Spleen (tissue), 13 donors: ENCODE measurements at places on chromosomes 1 and 21. TPM values are rescaled to one million over a fixed set of nuclear protein-coding genes. Genes with fewer than 3 reads are reported as not detected.

The PPOX gene
- 25.5 TPM for total RNA-seq

DNA sequence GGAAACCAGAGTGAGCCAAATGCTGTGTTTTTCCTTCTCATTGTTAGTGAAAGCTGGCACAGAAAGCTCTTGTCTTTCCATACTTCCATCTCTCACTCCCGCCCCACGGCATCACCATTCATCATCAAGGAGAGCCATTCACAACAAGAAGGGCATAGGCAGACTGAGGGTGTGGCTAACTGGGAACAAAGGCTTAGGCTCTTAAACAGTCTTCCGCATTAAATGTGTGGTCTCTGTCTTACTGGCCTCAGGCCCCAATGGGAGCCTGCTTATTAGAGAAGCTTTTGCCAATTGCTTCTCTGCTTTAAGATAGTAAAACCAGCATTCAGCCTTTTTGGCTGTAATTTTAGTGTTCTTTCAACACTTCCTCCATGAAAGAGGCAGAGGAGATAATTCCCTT is 51.4 kb downstream of the TNFSF18 start:
- no peak for DNase-seq

The PLEKHG5 gene
- 34.7 TPM for total RNA-seq

GRCh38 chr1:112506306-112506705 is 2.5 kb upstream of the WNT2B start:
- DNase-seq: no peak

- DNase-seq: no peak
These were observed 68.3 kb downstream of the DHRS3 start for GRCh38 chr1:12549460-12550349.

The REN gene
- not detected for total RNA-seq

GRCh38 chr1:85220756-85221201 is 20.0 kb upstream of the SYDE2 start:
- no peak for DNase-seq

The GPR153 gene
- total RNA-seq: 12.9 TPM

GRCh38 chr1:168362991-168363390 is 82.3 kb downstream of the TBX19 start:
- DNase-seq: no peak

The CD2 gene
- 38.2 TPM for total RNA-seq

DNA sequence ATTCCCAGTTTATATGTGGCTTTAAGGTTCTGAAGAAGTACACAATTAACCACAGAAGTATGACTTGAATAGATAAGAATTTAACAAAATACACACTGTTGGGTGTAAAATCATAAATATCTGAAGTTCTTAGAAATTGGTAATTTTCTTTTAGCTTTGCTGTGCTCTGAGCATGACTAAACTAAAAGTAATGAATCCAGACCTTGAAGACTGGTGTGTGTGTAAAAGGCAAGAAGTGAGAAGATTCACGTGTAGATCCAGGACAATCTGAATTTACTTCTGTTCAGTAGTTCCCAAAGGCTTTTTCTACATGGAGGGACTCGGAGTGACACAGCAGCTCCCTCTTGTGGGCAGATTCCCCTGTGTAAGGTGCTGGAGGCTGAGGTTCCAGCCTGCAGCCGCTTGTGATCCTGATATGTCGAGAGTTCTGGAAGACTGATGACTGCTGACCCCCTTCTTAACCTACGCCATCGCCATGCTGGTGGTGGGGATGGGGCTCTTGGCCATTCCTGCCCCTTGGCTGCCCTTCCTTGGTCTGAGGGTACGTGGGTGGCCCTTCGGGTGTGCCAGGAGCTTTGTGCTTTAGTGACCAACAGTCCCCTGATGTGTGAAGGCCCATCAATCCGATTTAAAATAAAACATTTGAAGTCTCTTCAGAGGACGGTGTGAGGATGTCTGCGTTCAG is 62.7 kb downstream of the ADARB1 start:
- DNase-seq: peak; percentile 89

DNA sequence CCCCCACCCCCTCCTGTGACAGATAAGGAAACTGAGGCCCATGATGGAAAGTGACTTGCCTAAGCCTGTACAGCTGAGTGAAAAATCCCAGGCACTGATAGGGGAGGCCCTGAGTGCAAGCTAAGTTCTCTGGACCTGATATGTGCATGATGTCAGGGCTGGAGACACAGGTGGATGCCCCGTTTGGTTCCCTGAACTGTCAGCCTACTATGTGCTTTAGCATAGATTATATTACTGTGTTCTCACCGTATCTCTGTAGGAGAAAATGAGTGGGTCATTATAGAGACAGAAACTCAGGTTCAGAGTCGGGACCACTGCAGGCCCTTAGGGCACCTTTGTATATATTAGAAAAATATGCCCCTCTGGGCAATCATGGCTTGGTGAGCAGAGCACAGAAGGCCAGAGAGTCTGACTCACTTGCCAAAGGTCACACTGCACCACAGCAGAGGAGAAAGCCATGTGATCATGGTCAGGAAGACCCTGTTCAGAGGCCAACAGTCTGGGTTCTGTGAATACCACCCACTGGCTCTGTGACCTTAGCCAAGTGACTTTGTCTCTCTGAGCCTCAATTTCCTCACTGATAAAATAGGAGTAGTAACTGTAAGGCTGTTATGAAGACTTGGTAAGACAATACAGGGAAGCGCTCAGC is 145.8 kb upstream of the WNT4 start:
- DNase-seq: no peak

DNA sequence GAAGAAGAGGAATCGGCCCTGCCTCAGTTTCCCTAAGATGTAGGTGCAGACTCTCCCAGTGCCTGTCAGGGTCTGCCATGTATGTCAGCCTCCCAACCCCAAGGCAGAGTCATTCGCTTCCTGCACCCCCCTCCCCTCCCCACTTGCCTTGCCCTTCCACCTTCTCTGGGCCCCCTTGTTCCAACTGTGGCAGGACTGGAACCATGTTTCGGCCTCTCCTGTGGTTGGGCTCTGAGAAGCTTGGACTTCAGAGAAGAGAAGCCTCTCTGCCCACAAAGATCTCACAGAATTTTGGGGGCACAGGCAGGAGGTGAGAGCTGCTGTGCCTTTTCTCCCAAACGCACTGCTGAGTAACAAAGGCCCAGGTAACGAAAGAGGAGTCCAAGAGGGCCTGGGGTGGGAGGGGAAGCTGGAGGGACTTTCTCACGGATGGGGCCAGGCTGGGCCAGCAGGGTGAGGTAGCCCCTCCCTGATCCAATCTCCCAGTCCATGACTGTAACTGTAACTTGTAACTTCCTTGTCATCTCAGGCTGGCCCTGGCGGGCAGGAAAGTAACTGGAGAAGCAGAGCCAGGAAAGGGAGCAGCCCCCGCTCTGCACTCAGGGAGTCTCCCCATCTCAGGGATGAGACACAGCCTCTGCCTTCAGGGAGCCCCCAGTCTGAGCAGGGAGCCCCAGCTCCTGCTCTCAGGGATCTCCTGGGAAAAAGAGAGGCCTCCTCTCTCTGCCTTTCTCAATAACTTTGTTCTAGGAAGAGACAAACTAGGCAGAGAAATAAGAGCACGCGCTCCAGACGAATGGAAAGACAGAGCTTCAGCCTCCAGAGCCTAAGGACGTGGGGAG is 11.3 kb downstream of the CRABP2 start:
- no peak for DNase-seq

The PARK7 gene
- 93.5 TPM for total RNA-seq

GRCh38 chr1:92404661-92405060 is 82.1 kb downstream of the GFI1 start:
- DNase-seq: no peak

The LCA5L gene
- total RNA-seq: 0.66 TPM

DNA sequence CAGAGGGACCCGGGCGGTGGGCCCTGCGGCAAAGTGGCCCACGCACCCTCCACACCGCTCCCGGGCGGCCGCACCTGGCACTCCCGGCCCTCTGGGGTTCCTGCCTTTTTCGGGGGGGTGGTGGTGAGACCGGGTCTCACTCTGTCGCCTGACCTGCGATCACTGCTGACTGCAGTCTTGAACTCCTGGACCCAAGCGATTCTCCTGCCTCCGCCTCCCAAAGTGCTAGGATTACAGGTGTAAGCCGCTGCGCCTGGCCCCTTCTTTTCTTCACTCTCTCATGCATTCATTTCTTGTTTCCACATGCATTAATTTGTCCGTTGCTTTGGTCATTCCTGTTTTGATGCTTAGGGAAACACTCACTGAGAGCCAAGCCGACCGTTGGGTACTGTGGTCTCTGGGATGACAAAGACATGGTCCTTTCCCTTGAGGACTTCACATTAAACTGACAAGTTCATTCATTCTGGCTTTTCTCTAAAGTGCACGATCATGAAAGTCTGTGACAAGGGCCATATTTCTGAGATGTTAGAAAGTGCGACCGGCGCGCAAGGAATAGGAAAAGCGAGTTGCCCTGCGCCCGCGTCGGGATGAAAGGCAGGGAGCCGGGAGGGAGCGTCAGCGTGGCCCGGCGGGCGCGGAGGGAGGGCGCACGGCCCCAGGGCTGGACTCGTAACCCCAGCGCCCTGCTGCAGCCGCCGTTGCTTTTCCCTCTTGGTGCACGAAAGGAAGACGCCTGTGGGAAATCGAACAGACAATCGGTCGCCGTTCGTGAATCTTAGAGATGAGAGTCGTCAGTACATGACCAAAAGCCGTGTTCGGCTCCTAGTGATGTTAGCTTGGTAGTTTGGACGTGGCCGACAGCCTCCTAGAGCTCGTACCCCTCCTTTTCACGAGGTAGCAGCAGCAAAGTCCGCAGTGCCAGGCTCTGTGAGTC is 1.0 kb upstream of the MCOLN2 start:
- peak; percentile 75 for DNase-seq

The CAPN8 gene
- total RNA-seq: not detected

The MOV10 gene
- total RNA-seq: 82.7 TPM

The KCNJ9 gene
- total RNA-seq: not detected

GRCh38 chr1:199585392-199585791 is 442.1 kb upstream of the NR5A2 start:
- no peak for DNase-seq

- DNase-seq: no peak
These were observed 19.2 kb upstream of the DEPDC1 start for GRCh38 chr1:68516066-68516465.

GRCh38 chr1:164256456-164256855 is 302.5 kb upstream of the PBX1 start:
- DNase-seq: no peak

DNA sequence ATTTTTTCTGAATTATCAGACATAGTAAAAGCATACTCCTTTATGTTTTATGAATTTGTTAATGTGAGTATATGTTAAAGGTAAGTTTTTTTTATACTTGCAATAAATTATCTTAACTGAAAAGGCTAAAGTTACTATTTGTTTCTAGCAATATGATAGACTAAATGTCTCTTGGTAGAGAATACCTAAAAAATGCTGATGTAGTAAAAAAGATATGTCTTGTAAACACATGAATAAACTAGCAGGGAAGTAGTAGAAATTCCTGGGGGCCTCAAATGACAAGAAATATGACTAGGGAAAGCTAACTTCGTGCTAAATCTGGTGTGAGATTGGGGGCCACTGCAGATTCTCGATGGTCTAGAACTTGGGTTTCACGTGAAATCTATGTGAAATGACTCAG is 188.1 kb upstream of the CACNA1E start:
- DNase-seq: no peak

GRCh38 chr1:240732390-240732789 is 120.4 kb upstream of the GREM2 start:
- DNase-seq: no peak

The S100A16 gene
- total RNA-seq: 78.0 TPM

- DNase-seq: no peak
These were observed 105.2 kb downstream of the EDEM3 start for GRCh38 chr1:184649451-184649888.

The C1orf21 gene
- 24.3 TPM for total RNA-seq

The IGSF21 gene
- total RNA-seq: 12.5 TPM

- DNase-seq: no peak
These were observed 216.5 kb downstream of the PRDM2 start for GRCh38 chr1:13916530-13916929.

The KISS1 gene
- not detected for total RNA-seq

The SLAMF9 gene
- not detected for total RNA-seq

The IL10 gene
- total RNA-seq: 6.2 TPM

- DNase-seq: no peak
These were observed 594.4 kb downstream of the MATN1 start for GRCh38 chr1:30129001-30129408.

GRCh38 chr1:174659823-174660222 is 212.1 kb downstream of the GPR52 start:
- DNase-seq: no peak

- peak; percentile 43 for DNase-seq
These were observed 40.6 kb downstream of the STUM start for GRCh38 chr1:226589008-226589733.

DNA sequence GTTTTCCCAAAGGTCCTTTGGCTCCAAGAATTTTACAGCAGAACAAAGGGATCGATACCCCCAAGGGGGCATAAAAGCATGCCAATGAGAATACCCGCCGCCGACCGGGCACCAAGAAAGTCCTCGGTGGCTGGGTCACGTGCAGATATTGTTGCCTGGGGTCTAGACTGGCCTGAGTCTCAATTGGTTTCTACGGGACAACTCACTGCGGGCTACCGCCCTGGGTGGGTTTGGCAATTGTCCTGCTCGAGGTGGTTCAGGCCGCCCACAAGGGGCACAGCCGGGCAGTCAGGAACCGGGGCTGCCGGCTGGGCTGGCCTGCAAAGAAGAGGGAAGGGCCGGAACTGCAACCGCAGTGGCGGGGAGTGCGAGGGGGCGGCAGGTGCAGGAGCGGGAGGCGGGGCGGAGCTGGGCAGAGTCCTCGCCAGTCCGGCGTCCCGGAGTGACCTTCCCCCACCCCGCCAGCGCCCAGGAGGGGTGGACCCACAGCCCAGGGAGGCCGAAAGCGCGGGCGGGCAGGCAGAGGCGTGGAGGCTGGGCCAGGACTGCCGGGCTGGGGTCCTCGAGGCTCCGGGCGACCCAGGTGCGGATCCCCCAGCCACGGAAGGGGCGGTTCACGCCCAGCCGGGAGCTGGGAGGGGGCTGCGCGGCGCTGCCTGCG is 926 bp upstream of the ATP1B1 start:
- DNase-seq: peak; percentile 90

The LCE1A gene
- total RNA-seq: not detected

GRCh38 chr1:178938101-178938958 is 67.5 kb upstream of the ANGPTL1 start:
- DNase-seq: no peak

GRCh38 chr1:201637282-201638079 is 98.6 kb downstream of the NAV1 start:
- no peak for DNase-seq

DNA sequence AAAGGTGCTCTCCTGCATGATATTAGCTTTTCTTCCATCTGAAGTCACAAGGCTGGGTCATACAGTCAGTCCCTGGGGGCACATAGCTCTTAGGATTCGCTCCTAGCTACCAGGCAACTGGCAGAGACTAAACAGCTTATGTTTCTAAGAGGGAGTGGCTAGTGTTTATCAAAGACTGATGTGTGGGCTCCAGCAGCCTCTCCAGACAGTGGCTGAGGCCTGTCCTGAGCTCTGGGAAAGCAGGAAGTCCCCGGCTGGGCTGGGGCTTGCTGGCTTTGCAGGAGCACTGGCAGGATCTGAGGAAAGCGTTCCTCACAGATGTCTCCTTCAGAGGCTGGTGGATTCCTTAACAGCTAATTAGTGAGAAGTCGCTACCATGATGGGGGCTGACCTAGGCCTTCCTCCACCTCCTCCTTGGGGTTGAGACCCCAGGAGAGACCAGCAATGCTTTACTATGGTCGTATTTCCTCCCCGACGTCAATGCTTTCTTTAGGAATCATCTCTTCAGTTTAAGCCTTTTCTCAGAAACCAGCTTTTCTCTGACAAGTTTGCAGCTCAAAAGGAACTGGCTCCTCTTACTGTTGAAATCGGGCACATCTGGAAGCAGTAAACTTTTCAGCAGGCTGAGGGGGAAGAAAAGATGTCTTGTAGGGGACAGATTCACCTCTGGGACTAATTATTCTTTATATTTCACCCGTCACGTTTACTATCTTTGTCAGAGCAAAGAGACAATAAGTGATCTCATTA is 33.5 kb upstream of the HHAT start:
- no peak for DNase-seq
